ENCODE measurements at places on chromosomes 3 and 15.

- DNase-seq: no peak
Measured at GRCh38 chr3:4904811-4905695, 74.2 kb upstream of the BHLHE40 start.

DNA sequence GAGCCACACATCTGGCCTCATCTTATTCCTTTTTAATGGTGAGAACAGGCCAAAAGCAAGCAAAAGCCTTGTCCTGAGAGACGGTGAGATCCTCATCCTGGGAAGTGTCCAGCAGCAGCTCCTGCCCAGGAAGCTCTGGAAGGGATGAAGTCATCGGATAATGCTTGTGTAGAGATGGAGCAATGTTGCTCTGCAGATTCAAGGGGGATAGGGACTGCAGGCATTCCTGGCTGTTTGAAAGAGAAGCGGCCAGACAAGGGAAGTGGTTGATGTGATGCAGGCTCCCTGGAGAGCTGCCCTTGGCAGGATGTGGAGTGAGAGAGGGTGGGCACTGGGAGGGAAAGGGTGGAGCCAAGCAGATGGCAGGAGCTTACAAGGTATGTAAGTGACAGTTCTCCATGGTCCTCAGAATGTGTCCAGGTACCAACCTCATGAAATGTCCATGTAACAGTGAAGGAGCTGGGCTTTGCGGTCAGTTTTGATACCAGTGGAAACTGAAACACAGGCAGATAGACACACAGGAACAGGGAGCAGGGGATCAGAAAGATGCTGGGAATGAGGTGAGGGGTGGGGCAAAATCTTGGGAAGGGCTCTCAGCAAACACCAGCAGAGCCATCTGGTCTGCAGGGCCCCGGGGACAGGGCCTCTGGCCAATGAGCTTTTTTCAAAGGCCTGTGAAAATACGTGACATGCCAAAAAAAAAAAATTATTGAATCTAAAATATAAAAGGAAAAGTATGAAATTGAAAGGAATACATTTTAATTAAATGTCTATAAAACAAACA lies 32.2 kb upstream of the LACTB start:
- DNase-seq: no peak

DNA sequence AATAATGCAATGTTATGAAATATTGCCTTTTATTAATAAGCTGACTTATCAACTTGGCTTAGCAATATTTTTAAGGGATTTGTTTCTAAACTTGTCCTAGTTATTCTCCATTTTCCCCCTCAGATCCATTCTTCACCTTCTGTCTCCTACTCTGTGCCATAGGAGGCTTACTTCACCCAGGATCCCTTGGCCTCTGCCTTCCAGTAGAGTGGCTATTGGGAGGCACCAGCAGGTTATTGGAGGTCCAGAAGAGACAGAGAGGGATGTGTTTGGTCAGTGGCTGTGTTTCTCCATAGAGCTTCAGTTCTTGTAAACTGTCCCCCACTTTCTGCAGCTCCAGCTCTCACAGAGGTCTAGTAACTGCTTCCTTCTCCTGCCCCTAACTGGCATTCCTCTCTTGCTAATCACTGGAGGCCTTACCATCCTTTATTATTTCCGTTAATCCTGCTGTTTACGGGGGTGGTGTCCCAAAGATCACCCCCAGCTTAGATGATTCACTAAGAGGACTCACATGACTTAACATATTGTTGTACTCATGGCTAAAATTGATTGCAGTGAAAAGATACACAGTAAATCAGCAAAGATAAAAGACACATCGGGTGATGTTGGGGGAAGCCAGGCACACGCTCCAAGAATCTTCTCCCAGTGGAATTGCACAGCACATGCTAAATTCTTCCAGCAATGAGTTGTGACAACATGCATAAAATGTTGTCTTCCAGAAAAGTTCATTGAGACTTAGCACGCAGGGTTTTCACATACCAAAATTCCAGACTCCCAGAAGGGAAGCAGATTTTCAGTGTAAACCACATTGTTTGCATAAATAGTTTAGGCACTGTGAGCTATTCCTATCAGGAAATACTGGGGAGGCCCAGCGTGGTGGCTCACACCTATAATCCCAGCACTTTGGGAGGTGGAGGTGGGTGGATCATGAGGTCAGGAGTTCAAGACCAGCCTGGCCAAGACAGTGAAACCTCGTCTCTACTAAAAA lies 67.5 kb downstream of the RPL22L1 start:
- no peak for DNase-seq

- no peak for DNase-seq
Measured at GRCh38 chr3:53799338-53799865, 46.8 kb downstream of the CHDH start.

GRCh38 chr3:26807272-26807671 lies 184.7 kb downstream of the LRRC3B start:
- no peak for DNase-seq

GRCh38 chr15:62641825-62642224 lies 400.7 kb upstream of the TPM1 start:
- DNase-seq: no peak

DNA sequence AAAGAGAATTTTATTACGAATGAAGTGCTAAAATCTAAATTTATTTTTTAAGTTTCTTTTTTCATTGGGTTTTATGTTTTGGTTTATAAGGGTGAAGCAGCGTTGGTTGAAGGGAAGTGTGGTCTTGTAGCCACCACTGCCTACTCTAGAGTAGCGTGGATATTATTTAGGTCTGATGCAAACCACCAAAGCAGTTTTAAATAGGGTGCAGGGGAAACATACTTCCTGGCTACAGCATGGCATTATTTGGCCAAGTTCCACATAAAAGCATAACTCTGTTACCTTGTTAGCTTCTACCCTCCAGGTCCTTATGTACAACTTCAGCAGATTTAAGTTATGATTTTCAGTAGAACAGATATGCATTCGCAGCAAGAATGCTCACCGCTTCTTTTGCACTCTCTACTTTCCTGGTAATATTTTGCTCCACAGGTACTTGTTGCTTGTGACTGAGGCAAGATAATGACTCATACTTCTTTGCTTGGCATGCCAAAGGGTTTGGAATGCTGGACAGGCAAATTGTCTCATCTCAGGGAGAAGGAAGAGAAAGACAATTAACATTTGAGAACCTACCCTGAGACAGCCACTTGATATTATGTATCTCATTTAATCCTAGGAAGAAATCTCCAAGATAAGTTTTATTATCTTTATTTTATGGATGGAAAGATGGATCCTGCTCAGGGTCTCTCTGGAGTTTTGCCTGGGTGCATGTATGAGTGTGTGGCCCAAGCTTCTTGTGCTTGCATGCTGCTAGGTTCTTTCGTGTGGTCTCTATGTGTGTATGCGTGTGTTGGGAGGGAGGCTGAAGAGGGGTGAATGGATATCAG lies 5.4 kb downstream of the TGFBR2 start:
- DNase-seq: no peak

DNA sequence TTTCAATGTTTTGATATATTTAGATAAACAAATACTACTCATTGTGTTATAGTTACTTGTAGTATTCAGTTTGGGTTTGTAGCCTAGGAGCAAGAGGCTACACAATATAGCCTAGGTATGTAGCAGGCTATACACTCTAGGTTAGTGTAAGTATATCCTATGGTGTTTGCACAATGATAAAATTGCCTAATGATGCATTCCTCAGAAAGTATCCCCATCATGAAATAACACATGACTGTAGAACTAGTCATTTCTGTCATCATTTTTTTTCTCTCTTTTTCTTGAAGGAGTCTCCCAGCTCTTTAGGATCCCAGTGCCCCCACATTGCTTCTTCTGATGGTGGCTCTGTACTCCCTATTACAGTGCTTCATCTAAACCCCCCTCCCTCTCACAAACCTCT lies 157.7 kb upstream of the CADPS start:
- DNase-seq: no peak

- DNase-seq: no peak
Measured at GRCh38 chr3:53180305-53181023, 19.5 kb downstream of the PRKCD start.

GRCh38 chr3:97930018-97930417 lies 42.2 kb downstream of the RIOX2 start:
- no peak for DNase-seq

GRCh38 chr15:28273873-28274610 lies 47.9 kb downstream of the HERC2 start:
- DNase-seq: no peak

- no peak for DNase-seq
Measured at GRCh38 chr15:69860321-69860720, 237.4 kb downstream of the TLE3 start.

DNA sequence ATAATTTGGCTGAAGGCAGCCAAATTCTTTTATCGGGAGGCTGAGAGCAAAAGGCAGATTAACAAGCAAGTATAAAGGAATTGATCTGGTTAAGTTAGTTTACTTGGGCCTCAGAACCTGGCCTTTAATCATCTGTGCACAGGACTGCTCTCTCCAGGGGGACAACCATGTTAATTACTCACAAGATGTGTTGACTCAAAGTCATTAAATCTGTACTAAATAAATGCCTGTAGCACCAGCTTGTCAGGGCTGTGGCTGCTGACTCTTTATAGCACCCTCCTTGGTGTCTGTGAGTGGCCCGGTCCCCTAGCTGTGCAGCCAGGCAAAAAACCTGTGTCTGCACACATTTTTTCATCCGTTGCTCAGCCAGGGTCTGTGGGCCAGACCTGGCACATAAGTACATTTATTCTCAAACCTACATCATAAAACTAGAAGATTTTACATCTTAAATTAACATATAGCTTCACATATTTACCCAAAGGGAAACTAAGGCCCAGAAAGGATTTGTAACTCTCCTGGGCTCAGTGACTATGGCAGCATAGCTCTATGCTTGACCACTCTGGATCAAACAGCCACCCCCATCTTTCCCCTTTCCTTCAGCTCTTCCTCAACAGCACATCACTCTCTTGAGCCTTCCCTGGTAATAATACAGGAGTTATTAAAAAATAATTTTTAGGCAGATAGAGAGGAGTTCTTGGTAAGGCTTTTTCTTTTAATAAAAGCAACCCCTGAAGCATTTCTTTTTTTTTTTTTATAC lies 51.4 kb downstream of the NCEH1 start:
- DNase-seq: no peak

- no peak for DNase-seq
Measured at GRCh38 chr3:193744048-193744821, 151.2 kb downstream of the OPA1 start.

GRCh38 chr15:69756440-69756839 lies 303.8 kb downstream of the RPLP1 start:
- DNase-seq: no peak

GRCh38 chr15:67127331-67127664 lies 61.9 kb downstream of the SMAD3 start:
- no peak for DNase-seq

DNA sequence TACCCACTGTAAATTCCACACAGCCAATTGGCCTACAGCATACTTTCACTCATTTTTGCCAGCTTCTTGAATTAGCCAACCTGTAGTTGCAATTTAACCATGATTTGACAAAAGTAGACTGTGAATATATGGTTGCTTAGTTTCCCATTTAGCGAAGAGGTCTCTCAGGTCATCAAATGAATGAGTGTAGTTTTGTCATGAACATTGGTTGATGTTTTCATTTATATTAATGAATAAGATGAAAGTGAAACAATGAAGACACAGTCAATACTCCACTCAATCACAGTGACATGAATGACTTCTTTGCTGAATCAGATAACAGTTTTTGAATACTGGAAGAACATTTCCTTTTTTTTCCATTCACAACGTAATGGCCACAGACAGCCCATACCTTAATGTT lies 15.3 kb upstream of the FAM3D start:
- DNase-seq: no peak

DNA sequence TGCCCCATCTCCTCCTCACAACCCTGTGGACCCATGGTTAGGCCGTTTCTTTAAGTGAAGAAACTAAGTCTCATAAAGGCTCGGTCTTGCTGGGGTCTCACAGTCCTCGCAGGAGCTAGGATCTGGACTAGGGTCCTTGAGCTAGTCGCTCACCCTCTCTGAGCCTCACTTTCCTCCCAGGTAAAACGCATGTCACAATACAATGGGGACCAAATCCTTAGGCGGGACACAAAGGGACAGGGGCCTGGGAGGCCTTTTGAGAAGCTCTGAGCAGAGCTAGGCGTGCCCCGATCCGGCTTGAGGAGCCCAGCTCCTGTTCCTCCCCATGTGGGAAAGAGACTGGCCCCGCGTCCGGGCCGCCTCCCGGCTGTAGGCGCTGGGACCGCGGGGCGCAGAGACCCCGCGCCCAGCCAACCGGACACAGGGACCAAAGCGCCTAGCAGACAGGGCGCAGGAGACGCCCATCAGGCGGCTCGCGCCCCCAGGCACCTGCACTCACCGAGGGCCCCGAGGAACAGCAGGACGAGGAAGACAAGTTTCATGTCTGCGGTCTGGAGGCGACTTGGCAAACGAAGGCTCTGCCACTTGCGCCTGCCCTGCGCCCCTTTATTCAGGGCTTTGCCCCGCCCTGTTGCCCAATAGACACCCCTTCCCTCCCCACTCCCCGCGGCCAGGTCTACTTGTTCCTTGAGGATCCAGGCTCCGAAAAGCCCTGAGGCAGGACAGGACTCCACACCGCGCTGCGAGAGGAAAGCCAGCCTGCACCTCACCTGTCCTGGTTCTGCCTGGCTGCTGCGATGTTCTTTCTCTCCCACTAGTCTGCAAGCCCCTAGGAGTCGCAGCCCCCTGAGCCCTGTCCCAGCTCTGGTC lies at the start of gene LTF:
TSS of gene LTF (minus strand) at position 580 of the 870 bp plus-strand sequence. CDS start at position 542, 38 bp downstream.
- peak; percentile 45 for DNase-seq

DNA sequence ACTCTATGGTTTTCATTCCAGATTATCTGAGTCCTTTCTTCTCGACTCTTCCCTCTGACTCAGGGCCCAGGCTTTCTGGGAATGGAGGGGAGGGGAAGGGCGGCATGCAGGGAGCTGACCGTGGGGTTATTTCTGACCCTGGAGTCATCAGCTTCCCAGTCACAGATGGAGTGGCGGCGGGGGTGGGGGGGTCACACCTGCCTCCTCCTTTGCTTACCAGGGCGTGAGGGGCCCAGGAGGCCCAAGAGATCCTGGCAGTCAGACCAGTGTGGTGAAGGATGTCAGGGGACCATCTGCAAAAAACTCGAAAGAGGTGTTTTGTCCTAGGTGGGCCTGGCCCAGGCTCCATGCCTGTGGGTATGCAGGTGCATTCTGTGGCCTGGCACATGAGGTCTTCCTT lies 996 bp upstream of the XIRP1 start:
- DNase-seq: no peak

DNA sequence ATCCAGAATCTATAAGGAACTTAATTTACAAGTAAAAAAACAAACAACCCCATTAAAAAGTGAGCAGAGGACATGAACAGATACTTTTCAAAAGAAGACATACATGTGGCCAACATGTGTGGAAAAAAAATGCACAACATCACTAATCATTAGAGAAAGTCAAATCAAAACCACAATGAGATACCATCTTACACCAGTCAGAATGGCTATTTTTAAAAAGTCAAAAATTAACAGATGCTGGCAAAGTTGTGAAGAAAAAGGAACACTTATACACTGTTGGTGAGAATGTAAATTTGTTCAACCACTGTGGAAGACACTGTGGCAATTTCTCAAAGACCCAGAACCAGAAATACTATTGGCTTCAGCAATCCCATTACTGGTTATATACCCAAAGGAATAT lies 830.0 kb upstream of the ALCAM start:
- DNase-seq: no peak

DNA sequence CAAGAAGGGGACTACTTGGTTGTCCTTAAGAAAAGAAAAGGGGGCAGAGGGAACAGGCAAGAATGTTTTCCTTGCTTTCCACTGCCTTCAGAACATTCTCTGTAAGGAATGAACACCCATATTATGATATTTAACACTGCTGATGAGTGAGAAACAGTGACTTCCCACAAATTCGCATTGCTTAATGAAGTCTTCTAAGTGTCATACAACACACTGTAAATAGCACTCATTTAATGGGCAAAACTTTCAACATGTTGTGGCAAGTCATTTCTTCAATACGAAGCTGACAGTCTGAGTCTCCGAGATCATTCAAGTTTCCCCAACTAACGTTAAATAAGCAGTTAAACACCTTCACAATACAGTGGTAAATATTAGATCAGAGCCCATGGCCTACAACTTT lies 464.4 kb downstream of the SHQ1 start:
- DNase-seq: no peak

Data from ecto neural progenitor cell (in vitro differentiated cells).